ENCODE measurements at places on chromosomes 5 and 9. TPM values are rescaled to one million over a fixed set of nuclear protein-coding genes. Genes with fewer than 3 reads are reported as not detected.

The ADGRD2 gene
- not detected for total RNA-seq

The LCN10 gene
- 5.5 TPM for total RNA-seq

The GADD45G gene
- 3.5 TPM for total RNA-seq

The PCDHA6 gene
- total RNA-seq = 0.76 TPM

The PCDHA13 gene
- 0.85 TPM for total RNA-seq

The SURF2 gene
- 13.6 TPM for total RNA-seq

The GABRA1 gene
- not detected for total RNA-seq

GRCh38 chr9:100150214-100150613 is 51.2 kb downstream of the INVS start:
- DNase-seq = no peak

- no peak for DNase-seq
These were observed 82.1 kb upstream of the IRX2 start for GRCh38 chr5:2833556-2833955.

- DNase-seq = no peak
These were observed 248.6 kb downstream of the TMEM232 start for GRCh38 chr5:110477911-110478310.

GRCh38 chr5:176947847-176948246 is 48.7 kb upstream of the HK3 start:
- no peak for DNase-seq

DNA sequence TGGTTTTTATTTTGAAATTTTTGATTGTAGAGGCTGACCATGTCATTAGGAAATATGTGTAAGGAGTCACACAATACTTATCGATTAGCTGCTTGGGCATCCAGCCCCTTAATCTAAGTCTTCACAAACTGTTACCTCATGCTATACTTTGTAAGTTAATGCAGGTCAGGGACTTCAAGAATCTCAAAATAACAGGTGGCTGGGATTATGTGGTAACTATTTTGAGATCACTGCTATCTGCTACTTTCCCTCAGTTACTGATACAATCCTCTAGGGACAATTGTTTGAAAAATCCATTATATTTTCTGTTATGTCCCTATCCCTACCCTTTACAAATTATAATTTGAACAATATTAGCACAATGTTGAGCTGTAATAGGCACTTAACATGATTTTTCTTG is 21.7 kb downstream of the FTMT start:
- DNase-seq = no peak

DNA sequence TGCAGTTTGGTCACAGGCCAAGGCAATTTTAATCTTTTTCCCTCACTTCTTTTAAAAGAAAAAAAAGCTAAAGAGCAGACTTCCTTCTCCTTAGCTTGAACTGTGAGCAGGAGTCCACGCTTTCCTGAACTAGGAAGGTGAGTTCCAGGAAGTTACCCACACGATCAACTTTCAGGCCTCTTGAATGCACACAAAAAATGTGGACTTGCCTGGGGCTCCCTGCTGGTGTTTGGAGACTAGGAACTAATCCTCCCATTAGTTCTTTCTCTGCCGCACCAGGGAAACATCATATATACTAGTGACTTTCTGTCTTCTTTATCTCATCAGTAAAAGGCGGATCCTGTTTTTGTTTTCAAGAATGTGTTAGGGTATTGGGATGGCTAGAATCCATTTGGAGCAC is 240.0 kb downstream of the GOLPH3 start:
- no peak for DNase-seq

GRCh38 chr9:34628656-34629490 is at the start of gene ARID3C:
Gene ARID3C (minus strand): TSS chr9:34629066. CDS start chr9:34628014, 1,052 bp downstream.
- no peak for DNase-seq

DNA sequence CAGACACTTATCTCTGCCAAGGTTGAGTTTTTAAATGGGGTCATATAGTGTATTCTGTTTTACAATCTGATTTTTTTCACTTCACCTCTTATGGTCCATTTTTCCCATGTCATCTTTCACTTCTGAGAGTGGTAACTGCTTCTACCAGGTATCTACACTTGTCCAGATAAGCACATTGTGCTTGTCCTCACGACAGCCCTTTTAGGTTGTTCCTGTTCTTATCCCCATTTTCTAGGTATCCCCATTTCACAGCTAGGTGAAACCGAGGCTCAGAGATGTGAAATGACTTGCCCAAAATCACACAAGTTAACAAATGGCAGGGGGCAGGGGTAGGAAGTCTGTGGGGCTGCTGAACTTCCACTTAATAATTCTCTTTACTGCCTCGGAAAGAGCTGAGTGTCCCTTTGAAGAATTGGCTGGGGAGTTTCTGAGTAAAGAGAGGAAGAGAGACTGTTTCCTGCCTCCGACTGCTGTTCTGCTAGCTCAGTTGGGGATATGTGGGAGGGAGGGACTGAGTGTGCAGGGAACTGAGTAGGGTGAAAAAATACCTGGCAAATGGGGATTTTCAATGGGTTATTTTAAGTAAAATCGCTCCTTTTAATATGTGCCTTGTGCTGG is 255.4 kb downstream of the GRIA1 start:
- no peak for DNase-seq

DNA sequence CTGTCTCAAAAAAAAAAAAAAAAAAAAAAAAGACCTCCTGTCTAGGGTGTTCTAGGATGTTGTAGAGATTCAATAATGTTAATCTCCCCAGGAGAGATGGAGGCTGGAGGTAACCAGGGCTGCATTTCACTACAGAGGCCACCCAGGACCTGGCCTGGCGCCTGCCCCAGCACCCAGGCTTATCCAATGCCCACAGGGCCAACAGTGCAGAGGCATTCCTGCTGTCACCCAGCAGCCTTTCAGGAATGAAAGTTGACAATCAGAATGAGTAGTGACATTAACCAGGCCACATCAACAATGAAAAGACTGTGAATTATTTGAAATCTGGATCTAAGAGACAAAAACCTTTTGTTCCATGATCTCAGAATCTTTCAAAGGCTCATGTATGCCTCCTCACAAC is 36.2 kb upstream of the GABRP start:
- no peak for DNase-seq

GRCh38 chr5:112682621-112683061 is 55.0 kb upstream of the APC start:
- DNase-seq = no peak

- no peak for DNase-seq
These were observed 78.8 kb downstream of the F2RL2 start for GRCh38 chr5:76544268-76544926.

GRCh38 chr9:4016789-4017188 is 283.1 kb downstream of the GLIS3 start:
- DNase-seq = no peak

DNA sequence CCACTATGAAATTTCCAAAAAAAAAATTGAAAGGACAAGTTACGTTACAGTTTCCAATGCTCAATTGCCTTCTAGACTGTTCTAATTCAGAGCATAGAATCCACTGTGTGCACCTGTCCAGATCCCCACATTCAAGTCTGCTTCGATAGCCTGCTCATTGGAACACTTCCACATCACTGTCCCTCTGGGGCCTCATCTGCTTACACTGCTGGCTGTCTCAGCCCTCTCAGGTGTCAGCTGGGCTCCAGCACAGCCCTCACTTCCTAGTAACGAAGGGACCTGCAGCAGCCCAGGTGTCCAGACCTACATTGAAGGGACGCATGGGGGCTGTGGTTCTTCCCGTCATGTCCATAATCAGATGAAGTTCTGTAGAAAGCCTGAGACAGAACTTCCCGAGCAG is 94.3 kb upstream of the EMB start:
- DNase-seq = no peak

DNA sequence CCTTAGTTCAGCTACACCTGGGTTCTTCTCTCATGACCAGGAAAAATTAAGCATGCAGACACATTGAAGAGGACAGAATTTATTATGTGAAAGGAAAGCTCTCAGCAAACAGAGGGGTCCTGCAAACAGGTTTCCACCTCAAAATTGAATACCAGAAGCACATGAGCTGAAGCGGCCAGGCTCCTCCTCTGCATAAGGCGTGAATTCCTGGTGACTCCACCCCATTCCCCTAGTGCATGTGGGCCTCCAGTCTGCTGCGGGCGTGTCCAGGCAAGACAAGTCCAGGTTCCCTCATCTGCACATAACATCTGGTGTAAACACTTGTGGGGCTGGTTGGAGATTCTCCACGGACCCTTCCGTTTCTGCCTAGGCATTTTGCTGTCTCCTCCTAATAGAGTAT is 1156.4 kb downstream of the FOXD4L5 start:
- DNase-seq = no peak

- DNase-seq = no peak
These were observed 472.9 kb upstream of the FTMT start for GRCh38 chr5:121378559-121379359.

DNA sequence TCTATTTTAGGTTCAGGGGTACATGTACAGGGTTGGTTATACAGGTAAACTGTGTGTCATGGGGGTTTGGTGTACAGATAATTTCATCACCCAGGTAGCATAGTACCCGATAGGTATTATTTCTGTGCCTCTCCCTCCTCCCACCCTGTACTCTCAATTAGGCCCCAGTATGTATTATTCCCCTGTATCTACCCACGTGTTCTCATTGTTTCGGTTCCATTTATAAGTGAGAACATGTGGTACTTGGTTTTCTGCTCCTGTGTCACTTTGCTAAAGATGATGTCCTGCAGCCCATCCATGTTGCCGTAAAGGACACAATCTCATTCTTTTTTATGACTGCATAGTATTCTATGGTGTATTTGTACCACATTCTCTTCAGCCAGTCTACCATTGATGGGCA is 96.8 kb upstream of the SLC24A2 start:
- no peak for DNase-seq

Measured in sciatic nerve (tissue), 2 donors.